ENCODE measurements at places on chromosomes 12 and 14. TPM values are rescaled to one million over a fixed set of nuclear protein-coding genes. Genes with fewer than 3 reads are reported as not detected.

DNA sequence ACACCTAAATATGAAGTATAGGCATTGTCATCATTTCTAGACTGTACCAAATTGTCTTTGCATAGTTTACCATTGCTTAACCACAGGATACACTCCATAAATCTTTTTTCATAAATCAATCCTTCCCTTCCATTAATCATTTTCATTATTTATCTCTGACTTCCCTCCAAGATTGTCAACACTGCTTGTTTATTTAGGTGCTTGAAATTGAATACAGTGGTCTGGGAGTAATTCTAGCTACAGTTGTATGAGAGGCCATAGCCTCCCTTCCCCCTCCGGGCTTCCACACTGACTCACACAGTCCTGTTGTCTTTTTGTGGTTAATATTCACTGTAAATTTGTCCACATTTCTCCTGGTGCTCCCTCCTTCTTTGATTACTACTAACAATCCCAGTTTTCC, 114.2 kb upstream of the ARID2 start:
- peak; percentile 59 for DNase-seq

Gene C12orf54
- polyA plus RNA-seq, result 0.41 TPM

Gene TAS2R14
- polyA plus RNA-seq, result 3.1 TPM

GRCh38 chr14:105060751-105061427, 4.3 kb downstream of the GPR132 start:
- no peak for DNase-seq

GRCh38 chr12:90908465-90908864, 46.5 kb downstream of the CCER1 start:
- DNase-seq, result no peak

GRCh38 chr12:22322091-22322490, 12.4 kb downstream of the ST8SIA1 start:
- no peak for DNase-seq

Gene LRFN5
- polyA plus RNA-seq, result 10.8 TPM

Gene MAGOHB
- 36.2 TPM for polyA plus RNA-seq

Gene PTHLH
- 0.84 TPM for polyA plus RNA-seq

- no peak for DNase-seq
Measured at GRCh38 chr14:82641050-82641540, 1107.4 kb upstream of the SEL1L start.

- DNase-seq, result no peak
Measured at GRCh38 chr14:37167151-37168047, 5.0 kb downstream of the SLC25A21 start.

- no peak for DNase-seq
Measured at GRCh38 chr14:77475432-77476115, 17.7 kb downstream of the AHSA1 start.

DNA sequence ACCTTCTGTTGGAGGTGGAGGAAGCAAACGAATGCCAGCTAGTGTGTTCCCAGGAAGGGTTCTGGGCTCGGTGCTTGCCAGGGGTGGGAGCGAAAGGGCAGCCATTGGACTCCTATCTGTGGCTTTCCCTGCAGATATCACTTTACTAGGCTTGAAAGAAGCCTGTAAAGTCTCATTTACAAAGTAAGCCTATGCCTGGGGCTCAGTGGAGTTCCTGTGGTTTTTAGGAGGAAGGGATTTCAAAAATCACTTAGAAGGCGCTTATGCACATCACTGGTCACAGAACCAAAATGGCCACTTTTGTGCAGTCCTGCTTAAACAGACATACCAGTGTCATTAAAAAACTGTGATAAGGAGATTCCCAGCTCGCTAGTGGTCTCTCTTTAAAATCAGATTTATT, 22.7 kb downstream of the CLMN start:
- DNase-seq, result no peak

DNA sequence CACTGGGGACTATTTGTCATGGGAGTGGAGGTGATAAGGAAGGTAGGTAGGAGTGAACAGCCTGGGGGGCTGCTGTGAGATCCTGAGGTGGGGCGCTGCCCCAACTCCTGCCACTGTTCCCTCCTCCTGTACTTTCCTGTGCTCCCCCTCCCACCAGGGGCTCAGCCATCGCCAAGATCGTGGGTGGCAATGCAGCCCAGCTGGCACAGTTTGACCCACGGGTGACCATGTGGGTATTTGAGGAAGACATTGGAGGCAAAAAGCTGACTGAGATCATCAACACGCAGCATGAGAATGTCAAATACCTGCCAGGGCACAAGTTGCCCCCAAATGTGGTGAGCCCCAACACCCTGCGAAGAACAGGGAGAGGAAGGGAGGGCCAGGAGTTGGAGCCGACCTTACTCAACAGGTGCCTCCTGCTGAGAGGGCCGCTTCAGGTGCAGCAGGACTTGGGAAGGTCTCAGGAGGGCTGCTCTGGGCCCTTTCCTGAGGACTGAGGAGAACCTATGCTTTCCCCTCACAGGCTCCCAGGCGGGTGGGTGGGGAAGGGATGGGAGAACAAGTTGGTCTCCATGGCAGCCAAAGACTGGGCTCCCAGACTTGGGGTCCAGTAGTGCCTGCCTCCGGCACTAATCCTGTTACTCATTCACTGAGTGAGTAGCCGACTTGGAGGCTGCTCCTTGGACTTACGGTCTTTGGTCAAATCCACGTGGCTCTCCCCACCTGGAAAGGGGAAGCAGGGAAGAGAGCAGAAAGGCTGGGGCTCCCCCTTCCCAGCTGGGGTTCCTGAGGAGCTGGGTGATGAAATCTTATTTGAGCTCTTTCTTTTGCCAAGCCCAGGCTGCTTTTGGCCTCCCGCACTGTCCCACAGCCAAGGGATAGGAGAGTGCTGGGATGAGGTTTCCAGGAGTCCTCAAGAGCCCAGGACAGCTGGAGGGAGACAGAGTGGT, 884 bp downstream of the GPD1 start:
- DNase-seq, result no peak

DNA sequence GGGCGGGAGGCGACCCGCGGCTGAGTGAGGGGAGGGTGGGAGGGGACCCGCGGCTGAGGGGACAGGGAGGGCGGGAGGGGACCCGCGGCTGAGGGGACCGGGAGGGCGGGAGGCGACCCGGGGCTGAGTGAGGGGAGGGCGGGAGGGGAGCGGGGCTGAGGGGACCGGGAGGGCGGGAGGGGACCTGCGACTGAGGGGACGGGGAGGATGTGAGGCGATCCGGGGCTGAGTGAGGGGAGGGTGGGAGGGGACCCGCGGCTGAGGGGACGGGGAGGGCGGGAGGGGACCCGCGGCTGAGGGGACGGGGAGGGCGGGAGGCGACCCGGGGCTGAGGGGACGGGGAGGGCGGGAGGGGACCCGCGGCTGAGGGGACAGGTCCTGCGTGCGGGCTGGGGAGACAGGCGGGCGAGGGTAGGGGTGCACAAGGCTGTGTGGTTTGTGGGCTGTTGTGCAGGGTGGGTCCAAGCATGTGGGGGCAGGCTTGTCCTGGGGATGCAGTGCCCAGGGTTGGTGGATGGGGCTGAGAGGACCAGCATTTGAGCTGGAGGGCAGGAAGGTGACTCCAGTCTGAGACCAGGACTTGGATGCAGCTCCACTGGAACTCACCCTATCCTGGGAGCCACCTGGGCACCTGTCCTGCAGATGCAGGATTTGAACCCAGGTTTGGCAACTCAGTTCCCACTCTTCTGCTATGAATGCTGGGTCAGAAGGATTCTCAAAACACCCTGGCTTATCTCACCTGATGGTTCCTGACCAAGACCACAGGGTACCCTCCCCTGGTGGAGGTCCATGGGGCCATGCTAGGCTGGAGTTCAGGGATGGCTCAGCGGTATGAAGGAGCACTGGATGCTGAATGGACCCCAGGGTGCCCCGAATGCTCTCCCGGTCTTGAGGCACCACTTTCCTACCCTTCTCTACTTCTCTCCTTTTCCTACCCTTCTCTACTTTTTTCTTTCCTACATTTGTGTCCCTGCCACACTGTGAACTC, 9.4 kb downstream of the PLD4 start:
- no peak for DNase-seq

DNA sequence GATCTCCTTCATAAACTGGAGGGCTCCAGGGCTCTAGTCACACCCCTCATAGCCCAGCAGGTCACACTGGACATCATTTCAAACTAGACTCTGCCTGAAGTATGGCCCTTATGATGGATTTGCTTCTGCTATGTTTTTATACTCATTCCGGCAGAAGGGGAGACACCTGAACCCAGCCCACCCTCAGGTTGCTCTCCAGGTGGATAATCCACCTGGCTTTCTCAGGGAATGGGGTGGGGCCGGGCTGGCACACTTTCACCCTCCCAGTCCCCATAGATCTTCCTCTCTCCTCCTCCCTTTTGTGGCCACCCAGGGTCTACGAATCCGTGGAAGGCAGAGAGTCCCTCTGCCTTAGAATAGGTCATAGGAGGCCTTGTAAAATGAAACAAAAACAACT, 9.8 kb upstream of the KRT73 start:
- DNase-seq, result no peak

GRCh38 chr14:68473794-68474193, 319.1 kb downstream of the ZFP36L1 start:
- no peak for DNase-seq

DNA sequence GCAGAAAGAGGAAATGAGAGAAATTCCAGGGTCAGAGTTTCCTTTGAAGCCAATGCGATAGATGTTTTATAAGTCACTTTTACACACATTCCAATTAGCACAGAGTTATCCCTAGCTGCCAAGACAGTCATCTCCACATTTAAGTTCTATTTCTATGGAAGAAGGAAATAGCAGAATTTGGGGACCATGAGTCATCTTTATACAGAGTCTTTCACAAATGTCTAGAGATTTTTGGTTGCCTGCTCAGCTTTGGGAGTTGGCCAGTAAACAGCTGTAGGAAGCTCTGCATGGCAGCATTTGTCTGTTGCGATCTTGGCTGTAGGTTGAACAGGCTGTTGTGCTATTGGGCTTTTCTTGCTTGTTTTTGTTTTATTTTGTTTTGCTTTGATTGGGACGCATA, 884.3 kb downstream of the GALC start:
- DNase-seq, result no peak

DNA sequence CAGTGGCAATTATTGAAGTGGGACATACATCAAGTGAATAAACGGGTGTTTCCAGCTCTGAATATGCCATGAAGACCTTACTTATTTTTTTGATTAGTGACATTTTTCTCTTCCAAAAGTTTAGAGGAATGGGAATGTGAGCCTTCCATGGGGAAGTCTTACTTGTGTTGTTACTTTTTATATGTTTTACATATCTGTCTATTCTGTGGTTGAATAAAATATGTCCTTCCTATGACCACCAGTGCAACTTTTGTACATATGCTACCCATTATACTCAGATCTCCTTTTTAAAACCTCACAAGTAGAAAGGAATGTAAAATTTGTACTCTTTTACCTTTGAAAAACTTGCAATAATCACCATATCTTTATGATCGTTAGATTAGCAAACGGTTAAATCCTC, 132.7 kb downstream of the MSRB3 start:
- DNase-seq, result no peak

DNA sequence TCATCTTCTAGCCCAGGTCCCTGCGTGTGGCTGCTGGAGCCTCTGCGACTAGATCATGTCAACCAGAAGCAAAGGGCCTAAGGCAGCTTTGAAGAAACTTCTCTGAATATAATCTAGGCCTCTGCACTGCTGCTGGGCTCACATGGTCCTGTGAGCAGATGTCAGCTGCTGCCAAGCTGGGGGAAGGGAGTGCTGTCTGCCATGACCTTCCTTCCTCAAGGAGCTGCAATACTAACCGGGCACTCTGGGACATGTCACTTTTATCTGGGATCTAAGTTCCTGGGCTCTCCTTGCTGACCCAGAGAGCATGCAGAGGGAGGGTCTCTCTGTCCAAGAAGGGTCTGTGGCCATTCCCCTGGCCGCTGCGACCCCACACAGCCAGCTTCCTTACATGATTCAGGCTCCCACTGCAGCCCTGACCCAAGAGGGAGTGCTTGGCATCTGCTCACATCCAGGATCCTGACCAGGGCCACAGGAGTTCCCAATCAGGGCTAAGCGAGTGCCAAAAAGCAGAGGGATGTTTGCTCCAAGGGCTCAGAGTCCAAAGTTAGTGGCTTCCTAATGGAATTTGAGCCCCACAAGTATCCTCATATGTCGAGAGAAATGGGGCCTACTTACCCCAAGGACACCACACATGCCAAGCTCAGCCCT, 74.0 kb downstream of the PLEKHG3 start:
- DNase-seq, result no peak

DNA sequence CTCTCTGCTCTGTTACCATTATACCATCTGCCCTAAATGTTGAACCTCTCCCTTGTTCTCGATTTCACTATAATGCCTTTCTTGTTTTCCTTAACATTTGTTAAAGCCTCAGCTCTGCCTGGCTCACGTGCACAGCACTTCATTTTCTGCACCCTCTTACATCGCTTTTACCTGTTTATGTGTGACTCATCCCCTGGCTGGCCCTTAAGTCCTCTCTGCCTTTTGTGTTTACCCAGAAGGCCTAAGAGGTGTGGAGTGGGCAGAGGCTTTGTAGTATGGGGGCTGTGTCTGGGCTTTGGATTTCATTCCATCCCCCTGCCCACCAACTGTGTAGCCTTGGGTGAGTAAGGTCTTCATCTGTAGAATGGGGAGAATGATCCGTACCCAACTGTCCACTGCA, 36.5 kb downstream of the UBE3B start:
- DNase-seq, result no peak

Gene KICS2
- polyA plus RNA-seq, result 5.4 TPM

Gene CBX5
- polyA plus RNA-seq, result 115 TPM

Gene CARMIL3
- 2.4 TPM for polyA plus RNA-seq

Gene BCAT1
- polyA plus RNA-seq, result 45.1 TPM

DNA sequence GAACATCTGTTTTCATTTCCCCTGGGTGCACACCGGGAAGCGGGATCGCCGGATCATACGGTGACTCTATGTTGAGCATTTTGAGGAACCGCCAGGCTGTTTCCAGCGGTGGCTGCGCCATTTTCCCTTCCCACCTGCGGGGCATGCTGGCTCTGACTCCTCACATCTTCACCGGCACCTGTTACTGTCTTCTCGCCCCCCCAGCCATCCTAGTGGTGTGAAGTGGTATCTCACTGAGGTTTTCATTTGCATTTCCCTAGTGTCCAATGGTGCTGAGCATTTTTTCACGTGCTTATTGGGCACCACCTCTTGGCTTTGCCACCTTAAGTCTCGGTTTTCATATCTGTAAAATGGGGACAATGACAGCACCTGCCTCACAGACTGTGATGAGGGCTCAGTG, 44.1 kb upstream of the EML1 start:
- no peak for DNase-seq

Gene NANOG
- 0.11 TPM for polyA plus RNA-seq

- DNase-seq, result no peak
Measured at GRCh38 chr12:102067574-102068258, 5.9 kb upstream of the WASHC3 start.

GRCh38 chr14:67553547-67553946, 20.5 kb downstream of the PLEKHH1 start:
- DNase-seq, result no peak

DNA sequence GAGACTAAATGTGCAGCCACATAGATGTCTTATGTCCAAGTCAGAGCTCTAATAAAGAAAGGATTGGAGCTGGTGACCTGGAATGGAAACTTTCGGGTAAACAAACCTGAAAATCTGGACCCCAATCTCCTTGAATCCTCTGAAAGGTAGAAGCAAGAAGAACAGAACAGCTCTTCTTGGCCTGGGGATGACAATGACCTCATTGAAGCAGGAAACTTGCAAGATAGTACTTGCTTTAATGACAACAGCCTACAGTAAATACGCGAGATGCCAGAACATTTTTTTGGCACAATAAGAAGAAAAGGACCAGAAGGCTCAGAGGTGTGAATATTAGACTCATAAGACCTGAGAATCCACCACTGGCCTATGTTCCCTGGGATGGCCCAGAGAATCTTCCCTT, 4.1 kb upstream of the PRIMA1 start:
- no peak for DNase-seq
